ENCODE measurements at places on chromosomes 3 and 15.
A peak's percentile ranks its signal among the peaks of the same experiment; 100 is the strongest.

- DNase-seq, result no peak
Observed at GRCh38 chr3:55085231-55085630, 157.4 kb upstream of the LRTM1 start.

GRCh38 chr3:72155391-72156064 lies 370.6 kb upstream of the PROK2 start:
- peak; percentile 85 for DNase-seq

GRCh38 chr15:90617668-90618097 lies 88.0 kb downstream of the CRTC3 start:
- no peak for DNase-seq

DNA sequence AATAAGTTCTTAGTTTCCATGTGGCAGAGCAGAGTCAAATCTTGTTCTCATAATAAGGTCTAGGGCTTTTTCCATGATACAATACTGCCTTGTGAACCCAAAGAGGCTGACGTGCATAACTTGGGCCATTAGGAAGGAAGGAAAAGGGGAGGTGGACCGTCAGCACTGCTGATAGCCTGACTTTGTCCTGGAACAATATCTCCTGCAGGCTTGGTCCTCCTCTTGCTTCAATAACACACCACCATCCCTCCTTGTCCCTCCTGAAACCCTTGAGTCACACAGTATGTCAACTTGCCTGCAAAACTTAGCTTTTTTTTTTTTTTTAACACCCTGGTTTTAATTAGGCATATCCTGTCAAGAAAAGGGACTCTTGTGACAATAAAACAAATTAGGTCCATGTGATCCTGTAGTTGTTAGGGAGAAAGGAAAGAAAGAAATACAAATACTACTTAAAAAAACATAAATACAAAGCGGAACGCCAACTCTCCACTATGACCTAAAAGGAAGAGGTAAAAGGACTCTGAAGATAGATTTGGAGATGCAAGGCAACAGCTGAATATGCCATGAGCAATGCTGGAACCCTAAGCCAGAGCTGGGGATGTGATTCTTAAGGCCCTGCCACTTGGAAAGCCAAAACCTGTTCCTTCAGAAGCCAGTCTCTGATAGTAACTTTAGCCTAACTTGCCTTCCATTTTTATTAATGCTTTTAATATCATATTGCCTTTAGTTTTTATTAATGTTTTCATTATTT lies 67.0 kb downstream of the WWTR1 start:
- no peak for DNase-seq

GRCh38 chr15:57251308-57251707 lies 125.0 kb upstream of the CGNL1 start:
- DNase-seq, result no peak

GRCh38 chr15:36882487-36883131 lies 217.7 kb downstream of the MEIS2 start:
- no peak for DNase-seq

GRCh38 chr3:99720985-99721632 lies 82.7 kb downstream of the COL8A1 start:
- no peak for DNase-seq

DNA sequence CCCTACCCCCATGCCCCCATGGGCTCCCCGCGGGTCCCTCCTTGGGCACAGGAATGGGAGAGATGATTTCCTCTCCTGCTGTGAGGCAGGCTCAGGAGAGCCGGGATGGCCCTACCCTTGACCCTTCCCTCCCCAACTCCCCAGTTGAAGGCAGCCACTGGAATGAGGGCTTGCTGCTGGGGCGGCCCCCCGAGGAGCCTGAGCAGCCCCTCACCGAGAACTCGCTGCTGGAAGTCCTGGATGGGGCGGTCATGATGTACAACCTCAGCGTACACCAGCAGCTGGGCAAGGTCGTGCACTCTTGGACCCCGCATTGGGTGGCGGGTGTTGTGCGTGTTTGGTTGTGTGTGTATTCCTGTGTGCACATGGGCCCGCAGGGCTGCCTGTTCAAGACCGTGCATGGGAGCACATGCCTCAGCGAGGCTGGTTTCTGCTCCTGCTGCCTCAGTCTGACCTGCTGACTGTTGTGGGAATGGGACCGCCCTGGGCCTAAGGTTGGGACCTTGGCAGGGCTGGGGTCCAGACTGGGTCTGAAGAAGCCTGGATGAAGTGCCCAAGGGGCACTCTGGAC lies 14.0 kb downstream of the AMIGO3 start:
- no peak for DNase-seq

DNA sequence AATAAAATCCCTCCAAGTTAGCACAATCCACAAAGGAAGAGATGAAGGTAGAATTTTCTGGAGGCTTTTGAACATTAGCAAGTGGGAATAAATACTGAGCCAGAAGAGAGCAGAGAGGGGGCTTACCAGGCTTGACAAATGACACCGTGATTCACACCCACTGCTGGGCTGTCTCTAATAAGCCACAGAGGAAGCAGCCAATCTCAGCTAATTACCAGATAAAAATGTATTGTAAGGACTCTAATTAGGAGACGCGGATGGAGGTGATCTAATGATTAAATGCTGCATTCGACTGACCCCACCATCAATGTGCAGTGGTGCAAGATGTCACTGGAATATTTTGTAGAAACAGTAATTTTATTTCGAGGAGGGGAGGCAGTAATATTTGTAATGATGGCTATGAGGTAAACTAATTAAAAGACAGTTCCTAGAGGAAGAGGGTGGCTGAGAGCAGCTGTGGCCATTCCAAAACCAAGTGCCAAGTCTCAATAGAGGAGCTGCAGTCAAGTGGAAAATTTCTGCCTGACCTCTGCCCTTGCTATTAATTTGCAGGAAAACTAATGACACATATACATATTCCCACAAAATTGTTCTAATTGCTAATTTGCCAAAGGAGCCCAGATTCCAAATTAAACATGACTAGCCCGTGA lies 602.2 kb downstream of the FOXP1 start:
- no peak for DNase-seq

GRCh38 chr3:173465898-173466678 lies 68.5 kb downstream of the NLGN1 start:
- no peak for DNase-seq

GRCh38 chr3:129507181-129507831 lies 21.1 kb upstream of the RHO start:
- DNase-seq, result no peak

- DNase-seq, result no peak
Observed at GRCh38 chr3:126009181-126009580, 40.2 kb downstream of the ROPN1B start.

DNA sequence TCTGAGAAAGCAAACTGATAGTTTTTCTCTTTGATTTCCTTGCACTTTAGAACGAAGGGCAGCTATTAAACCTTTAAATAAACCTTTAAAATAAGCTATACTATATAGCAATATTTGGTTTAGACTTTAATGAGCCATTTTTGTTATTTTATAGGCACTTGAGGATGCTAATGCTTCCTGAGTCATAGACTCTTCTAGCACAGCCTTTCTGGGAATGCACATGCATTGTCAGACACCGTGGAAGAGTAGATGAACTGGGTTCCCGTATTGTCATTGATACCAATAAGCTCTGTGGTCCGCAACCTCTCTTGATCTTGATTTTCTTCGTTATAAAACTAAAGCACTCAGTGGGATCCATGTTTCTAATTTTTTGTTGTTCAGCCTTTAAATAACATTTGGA lies 27.6 kb downstream of the CERS3 start:
- no peak for DNase-seq

DNA sequence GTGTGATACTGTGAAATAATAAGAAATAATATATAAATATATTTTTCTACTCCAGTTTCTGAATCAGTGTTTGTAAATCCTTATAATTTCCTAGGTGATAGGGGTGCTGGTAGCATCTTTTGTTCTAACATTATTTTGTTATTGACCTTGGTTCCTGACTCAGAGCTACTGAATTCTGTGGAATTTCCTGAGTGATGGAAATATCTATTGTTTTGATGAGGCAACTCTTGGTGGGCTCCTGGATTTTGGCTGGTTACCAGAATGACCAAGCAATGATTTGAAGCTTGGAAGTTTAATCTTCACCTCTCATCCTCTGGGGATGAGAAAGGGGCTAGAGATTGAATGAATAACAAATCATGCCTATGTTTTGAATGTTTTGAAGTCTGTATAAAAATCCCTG lies 377.3 kb downstream of the LPP start:
- DNase-seq, result no peak

DNA sequence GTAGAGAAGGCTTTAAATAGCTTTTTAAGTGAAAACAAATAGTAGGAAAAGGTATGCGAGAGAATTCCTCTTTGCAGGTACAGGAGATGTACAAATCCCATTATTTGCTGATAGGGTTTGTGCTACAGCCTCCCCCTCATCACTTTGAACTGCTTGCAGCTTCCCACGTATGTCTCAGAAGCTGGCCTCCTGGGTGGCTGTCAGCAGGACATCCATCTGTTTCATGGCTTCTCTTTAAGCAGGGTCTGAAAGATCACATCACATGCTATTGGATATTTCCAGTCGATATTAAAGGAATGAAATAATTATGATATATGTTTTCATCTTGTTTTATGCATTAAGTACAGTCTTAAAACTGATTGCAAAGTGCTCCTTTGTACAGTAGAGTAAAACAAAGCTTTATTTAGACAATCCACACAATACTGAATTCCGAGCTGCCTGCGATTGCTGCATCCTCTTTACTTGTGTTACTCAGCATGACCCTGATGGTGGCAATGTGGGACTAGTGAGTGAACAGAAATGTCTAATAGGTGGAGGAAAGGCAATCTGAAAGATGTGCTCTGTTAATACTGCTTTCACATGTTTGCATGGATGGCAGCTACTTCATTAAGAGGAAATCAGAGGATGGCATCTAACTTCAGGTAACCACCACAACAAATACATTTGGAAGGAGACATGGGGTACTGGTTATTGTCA lies 930.6 kb upstream of the SEMA6D start:
- DNase-seq, result no peak

GRCh38 chr15:69119683-69120395 lies 40.6 kb upstream of the GLCE start:
- no peak for DNase-seq

Measured in hepatic stellate cell (primary cell).